ENCODE measurements at places on chromosomes 3 and 15. TPM values are rescaled to one million over a fixed set of nuclear protein-coding genes. Genes with fewer than 3 reads are reported as not detected.

GRCh38 chr3:60053526-60054265 is 1003.9 kb upstream of the CFAP20DC start:
- peak; percentile 59 for DNase-seq

SYNPR gene
- not detected for polyA plus RNA-seq

GRCh38 chr3:99881121-99881524 is 63.5 kb downstream of the CMSS1 start:
- no peak for DNase-seq

SGO1 gene
- polyA plus RNA-seq: 3.2 TPM

DNA sequence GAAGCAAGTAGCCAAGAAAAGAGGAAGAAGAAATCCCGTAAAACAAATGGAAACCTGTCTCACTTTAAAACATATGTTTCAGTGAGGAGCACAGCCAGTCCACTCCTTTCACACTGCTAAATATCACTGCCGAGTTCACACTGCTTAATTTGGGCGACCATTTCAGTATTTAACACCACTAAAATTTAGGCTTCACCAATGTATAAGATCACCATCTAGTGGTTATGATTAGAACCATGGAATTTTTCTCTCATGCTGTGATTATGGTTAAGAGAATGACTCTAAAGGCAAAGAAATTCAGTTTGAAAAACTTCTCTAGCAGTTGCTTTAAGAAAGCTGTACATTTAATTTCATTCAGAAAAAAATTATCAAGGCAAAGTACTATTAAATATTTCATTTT is 16.6 kb downstream of the SLC4A7 start:
- peak; percentile 61 for DNase-seq

THRB gene
- not detected for polyA plus RNA-seq

- DNase-seq: no peak
Observed at GRCh38 chr3:129827765-129828164, 65.7 kb downstream of the TMCC1 start.

GRCh38 chr15:100194996-100195395 is 146.8 kb downstream of the ADAMTS17 start:
- no peak for DNase-seq

DNA sequence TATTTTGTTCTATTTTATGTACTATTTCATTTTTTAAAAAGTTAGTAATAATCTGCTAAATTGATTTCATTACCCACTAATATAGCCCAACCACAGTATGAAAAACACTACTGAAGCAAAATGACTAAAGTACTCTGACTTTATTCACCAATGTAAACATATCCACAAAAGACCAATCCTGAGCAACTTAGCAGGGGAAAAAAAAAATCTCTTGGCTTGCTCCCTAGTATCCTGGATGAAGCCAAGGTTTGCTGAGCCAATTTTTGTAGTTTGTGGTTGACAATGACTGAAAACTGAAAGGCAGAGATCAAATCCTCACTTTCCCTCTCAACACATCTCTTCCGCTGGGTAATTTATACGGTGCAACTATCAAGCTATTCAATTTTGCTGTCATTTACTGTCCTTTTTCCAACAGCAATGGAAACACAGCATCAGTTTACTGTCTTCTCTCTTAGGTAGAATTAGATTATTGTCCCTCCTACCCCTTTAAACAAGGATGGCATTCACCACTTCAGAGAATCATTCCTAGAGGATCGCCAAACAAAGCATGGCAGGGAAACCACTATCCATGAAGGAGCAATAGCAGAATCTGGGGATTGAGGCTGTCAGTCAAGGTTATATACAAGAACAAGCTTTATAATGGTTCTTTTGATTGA is 149.7 kb downstream of the THRB start:
- DNase-seq: peak; percentile 4

DALRD3 gene
- polyA plus RNA-seq: 42.2 TPM

PDCD10 gene
- polyA plus RNA-seq: 47.3 TPM

SUCLG2 gene
- 21.4 TPM for polyA plus RNA-seq

SLCO3A1 gene
- polyA plus RNA-seq: 8.1 TPM

DNA sequence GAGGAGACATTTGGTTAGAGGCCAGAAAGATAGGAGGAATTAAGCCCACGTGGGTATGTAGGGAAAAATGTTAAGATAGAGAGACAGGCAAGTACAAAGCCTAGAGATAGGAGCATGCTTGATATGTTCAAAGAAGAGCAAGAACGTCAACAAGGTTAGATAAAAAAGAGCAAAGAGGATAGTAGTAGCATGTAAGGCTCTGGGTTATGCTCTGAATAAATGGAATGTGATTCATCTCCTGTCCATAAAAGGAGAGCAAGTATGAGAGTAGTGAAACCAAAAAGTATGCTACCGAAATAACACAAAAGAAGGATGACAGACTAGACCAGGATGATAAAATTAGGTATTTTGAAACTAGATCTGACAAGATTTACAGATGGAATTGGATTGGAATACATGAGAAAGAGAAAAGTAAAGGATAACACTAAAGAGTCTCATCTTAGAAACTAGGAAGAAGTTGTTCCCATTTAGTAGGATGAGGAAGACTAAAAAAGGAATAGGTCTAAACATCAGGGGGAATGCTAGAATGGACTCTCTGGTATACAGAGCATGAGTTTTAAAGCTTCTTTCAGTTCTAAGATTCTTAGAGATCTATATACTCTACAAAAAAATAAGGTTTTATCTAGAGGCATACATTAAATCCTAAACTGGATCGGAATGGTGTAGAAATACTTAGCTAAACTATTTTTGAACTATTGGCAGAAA is 59.1 kb downstream of the TRPM7 start:
- peak; percentile 50 for DNase-seq

ACTRT3 gene
- polyA plus RNA-seq: 0.97 TPM

DNA sequence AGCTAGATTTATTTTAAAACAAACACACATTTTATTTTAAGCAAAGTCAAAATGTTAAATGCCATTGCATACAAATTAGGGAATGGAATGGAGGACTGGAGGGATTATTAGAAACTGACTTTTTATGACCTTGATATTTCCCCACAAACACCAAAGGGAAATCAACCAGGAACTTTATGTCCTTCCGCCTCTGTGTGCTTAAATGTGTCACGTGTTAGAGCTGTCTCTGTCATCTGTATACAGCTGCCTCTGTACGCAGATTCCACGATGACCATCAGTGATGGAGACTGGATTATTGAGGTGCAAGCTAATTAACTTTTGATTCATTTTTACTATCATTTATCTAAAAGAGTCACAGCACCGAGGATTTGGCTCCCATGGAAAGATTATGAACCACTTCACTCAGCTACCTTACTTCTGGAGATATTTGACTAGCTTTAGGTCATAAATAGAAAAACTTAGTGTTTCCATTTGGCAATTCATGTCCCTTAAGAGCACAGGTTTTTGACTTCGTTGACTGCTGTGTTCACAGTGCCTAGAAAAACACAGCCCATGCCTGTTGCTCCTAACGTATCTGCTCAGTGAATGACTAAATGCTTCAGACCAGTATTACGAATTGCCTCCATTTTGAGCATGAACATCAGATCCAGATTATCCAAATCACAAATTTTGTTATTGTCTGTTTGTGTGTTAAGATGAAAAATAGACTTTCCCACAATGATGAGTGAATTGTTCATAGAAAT is 1048.1 kb downstream of the MCTP2 start:
- no peak for DNase-seq

CHRM5 gene
- polyA plus RNA-seq: 0.03 TPM

MOBP gene
- polyA plus RNA-seq: not detected

- DNase-seq: no peak
Observed at GRCh38 chr3:36837089-36837488, 72.7 kb upstream of the DCLK3 start.

DNA sequence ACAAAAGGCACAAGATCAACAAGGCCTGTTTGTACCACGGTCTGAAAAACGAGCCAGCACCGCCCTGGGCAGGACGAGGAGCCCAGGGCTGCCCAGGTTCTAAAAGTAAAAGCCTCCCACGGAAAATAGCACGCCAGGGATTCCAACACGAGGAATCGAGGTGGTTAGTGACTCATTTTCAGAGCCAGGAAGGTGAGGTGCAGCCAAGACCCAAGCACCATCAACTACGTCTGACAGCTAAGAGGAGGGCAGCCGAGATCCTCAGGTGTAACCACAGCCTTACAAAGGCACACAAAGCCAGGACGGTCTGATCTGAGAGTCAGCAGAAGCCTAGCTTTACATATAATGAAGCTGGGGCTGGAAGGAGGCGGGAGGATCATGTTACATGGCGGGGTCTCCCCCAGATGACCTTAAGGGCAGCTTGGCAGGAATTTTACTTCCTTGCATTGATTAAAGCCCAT is 52.5 kb downstream of the ATP10A start:
- DNase-seq: no peak

GRCh38 chr3:73411545-73411944 is 213.2 kb downstream of the PDZRN3 start:
- DNase-seq: no peak

GRCh38 chr15:28289694-28290463 is 32.1 kb downstream of the HERC2 start:
- DNase-seq: no peak

MESP2 gene
- polyA plus RNA-seq: 0.32 TPM

MST1R gene
- 0.14 TPM for polyA plus RNA-seq

DNAJC13 gene
- polyA plus RNA-seq: 16.4 TPM

GRCh38 chr3:143123353-143123984 is 3.9 kb downstream of the CHST2 start:
- no peak for DNase-seq

CCDC9B gene
- 30.9 TPM for polyA plus RNA-seq

DNA sequence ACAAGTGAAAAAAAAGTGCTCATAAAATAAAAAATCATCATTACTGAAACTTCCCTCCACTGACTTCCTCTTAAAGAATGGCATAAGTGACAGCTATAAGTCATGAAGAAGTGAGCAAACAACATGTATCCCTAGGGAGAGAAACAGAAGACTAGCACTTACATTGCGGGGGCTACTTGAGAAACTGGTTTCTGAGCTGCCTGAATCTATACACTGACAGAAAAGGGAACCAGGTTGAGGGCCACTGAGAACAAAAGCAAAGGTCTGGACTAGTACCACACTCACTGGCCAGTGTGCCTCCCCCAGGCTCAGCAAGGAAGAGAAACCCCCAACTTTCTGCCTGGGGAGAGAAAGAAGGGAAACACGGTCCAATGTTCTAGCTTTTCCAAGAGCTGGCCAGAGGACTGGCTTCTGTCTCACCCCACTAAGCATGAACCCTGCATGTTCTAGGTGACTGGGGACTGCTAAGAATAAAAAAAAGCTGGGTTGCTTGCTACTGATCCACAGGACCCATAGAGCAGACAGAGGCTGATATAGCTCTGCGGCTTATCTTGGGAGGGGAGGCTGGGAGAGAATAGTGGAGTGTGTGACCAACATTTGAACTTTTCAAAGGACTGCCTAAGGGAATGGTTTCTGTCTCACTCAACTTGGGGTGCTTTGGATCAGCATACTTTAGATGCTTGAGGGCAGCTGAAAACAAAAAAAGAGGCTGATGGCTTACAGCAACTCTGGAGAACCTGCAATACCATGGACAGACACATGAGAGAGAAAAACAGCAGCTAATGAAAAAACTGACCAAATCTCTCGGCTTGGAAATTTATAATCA is 8.1 kb downstream of the RAD18 start:
- DNase-seq: peak; percentile 62

P2RY13 gene
- polyA plus RNA-seq: not detected

DNA sequence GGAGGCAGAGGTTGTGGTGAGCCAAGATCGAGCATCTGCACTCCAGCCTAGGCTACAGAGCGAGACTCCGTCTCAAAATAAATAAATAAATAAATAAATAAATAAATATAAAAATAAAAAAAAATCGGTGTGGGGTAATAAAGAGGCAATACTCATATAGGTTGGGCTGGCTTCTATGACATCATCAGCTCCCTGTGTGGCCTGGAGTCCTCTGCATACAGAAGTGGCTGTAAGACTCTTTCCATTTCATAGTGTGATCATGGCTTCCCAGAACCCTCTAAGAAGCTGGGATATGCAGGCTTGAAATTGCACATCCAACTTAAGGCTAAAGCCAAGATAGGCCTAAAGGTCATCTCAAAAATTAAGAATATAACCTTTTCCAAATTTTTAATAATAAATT is 101.6 kb downstream of the ZIC4 start:
- peak; percentile 37 for DNase-seq

TGM4 gene
- 0.10 TPM for polyA plus RNA-seq

GRCh38 chr3:10926811-10927521 is 65.6 kb upstream of the SLC6A1 start:
- no peak for DNase-seq

GRCh38 chr15:71272932-71273331 is 157.7 kb downstream of the THSD4 start:
- peak; percentile 84 for DNase-seq

CADM2 gene
- polyA plus RNA-seq: not detected

DNA sequence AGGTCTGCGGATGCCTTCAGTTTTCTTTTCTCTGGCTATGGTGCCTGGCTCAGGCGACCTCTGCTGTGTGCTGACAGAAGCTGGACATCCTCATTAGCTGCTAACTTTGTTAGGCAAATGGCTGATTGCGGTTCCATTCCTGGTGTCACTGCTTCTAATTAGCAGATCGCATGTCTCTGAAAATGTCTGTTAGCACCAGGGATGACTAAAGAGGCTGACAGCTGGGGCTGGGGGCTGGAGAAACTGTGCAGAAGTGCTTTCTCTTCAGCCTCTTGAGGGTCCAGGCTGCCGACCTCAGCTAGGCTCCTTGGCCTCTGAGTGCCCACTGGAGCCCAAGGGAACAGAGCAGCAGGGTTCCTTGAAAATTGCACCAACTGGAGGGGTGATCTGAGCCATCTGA is 39.3 kb downstream of the CHCHD6 start:
- DNase-seq: no peak

DNA sequence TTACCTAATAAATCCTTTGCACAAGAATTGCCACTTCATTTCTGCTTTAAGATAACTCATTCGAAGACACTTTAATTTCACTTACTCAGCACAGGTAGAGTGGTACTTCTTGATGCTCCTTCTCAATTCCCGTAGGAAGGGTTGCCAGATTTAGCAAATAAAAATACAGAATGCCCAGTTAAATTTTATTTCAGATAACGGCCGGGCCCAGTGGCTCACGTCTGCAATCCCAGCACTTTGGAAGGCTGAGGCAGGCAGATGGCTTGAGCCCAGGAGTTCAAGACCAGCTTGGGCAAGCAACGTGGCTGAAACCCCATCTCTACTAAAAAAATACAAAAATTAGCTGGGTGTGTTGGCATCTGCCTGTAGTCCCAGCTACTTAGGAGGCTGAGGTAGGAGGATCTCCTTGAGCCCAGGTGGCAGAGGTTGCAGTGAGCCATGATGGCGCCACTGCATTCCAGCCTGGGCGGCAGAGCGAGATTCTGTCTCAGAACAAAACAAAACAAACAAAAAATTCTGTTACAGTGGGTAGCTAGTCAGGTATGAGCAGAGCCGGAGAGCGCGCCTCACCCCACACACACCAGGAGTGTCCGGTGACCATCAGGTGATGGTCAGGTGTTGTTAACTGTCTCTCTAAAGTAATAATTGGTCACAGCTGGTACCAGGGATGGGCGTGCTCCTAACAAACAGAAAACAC is 92.8 kb downstream of the DNAH12 start:
- DNase-seq: no peak
